ENCODE measurements at places on chromosomes 7 and 10.
A peak's percentile ranks its signal among the peaks of the same experiment; 100 is the strongest.

GRCh38 chr10:11165591-11166543, 148.2 kb downstream of the CELF2 start:
- peak; percentile 28 for DNase-seq

GRCh38 chr10:86371691-86372090, 5.1 kb upstream of the GRID1 start:
- DNase-seq: no peak

DNA sequence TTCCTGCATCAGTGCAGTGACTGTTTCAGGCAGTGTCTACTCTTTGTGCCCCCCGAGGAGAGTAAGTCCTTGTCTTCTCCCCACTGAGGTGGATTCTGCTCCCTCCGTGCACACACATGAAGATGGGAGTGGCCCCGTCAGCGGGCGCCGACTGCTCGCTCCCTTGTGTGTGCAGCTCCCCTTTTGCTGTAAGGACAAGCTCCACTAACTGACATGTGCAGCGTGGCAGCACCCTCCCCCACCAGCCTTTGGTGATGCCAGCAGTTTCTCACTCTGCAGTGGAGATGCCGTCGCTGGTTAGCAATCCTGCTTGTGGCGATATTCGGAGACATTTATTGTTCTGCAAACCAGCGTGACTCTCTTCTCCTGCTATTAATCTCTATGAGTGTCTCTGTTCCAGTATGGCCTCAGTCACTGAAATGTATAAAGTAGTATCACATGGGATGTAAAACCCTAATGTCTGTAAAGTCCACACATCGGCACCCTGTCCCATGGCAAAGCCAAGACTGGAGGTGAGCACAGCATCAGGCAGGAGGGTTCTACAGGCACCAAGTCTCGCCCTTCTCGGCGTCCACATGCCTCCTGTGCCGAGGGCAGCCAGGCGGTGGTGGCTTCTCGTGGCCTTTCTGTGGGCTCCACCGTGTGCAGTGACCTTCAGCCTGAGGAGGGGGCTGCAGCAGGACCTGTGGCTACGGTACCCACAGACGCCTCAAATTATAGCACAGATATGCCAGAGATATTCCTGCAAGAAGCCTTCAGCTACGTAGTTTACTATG, 202.7 kb downstream of the EBF3 start:
- DNase-seq: no peak

GRCh38 chr10:118520116-118520742, 75.2 kb downstream of the PRLHR start:
- no peak for DNase-seq

DNA sequence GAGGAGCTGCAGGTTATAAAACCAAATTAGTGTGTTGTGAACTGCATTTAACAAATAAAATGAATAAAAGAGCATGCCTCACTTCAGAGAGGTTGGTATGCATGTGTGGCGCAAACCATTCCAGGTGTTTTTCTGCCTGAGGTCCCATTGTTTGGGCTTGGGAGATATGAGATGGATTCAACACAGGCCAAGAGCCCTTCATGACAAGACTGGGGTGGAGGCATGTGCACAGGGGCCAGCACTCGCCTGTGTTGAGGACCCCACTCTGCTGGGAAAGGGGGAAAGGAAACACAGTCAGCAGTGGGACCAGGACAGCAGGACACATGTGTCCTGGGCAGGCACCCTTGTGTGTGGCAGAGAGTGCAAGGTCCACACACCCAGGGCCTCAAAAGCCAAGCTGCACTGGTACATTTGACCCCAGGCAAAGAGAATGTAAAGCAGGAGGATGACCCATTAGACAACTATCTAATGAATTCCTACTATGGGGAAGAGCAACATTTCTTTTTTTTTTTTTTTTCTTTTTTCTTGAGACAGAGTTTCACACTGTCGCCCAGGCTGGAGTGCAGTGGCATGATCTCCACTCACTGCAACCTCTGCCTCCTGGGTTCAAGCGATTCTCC, 9.2 kb upstream of the SLC18A3 start:
- DNase-seq: no peak

DNA sequence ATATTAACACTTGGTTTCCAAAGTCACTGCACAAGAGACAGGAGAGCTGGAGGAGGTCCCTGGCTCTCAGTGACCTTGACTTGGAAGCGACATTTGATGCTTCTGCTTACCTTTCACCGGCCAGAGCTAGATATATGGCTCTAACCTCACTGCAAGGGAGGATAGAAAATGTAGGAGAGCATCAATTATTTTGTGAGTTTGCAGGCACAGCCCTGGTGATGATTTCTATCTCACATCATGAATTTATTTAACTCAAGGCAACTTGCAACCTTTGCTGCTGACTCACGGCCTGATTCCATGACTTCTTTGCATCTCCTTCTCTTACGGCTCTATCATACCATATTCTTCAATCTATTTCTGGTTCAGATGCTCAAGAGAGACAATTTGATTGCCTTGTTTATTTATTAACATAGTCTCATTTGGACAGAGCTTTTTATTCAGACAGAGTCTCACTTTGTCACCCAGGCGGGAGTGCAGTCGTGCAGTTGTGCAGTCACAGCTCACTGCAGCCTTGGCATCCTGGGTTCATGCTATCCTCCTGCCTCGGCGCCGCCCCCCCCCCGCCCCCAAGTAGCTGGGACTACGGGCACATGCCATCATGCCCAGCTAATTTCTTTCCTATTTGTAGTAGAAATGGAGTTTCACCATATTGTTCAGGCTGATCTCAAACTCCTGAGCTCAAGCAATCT, 196.0 kb downstream of the REEP3 start:
- DNase-seq: no peak

DNA sequence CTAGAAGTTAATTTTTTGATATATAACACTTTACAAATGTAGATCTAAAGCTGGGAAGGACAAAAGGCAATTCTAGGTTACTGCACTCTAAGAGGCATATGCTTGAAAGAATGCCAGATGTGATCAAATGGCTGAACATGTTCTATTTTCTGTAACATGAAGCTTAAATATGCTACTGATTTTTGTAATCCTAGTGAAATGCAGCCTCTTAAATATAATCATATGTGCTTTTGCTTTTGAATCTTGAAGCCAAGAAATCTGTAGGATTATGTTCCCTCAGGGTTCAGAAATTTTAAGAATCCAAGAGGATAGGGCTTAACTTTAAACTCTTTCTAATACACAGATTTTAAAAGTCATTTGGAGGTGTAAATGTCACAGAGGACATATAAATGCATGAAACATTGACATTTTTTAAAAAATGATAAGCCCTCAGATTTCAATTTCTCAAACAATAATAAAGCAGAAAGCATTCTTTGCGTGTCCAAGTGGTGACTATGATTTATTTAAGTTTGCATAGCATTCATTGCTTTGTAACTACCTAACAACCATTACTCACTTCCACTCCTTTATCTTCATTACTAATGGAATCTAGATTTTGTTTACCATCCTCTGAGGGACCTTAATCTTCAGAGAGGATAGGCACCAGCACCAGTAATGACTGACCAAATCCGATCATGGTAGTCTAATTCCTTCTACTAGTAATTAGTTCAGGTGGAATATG, 170.4 kb downstream of the MAGI2 start:
- no peak for DNase-seq

GRCh38 chr7:131255242-131255641, 72.4 kb upstream of the MKLN1 start:
- DNase-seq: no peak

GRCh38 chr7:28879105-28879504, 79.0 kb downstream of the TRIL start:
- DNase-seq: no peak

GRCh38 chr7:155466142-155466813, 8.3 kb downstream of the EN2 start:
- no peak for DNase-seq

- no peak for DNase-seq
These were observed 36.1 kb downstream of the GRK5 start for GRCh38 chr10:119243488-119243887.

GRCh38 chr10:114795039-114795438, 26.5 kb upstream of the FHIP2A start:
- no peak for DNase-seq

- DNase-seq: no peak
These were observed 38.1 kb upstream of the AOAH start for GRCh38 chr7:36762394-36762793.

DNA sequence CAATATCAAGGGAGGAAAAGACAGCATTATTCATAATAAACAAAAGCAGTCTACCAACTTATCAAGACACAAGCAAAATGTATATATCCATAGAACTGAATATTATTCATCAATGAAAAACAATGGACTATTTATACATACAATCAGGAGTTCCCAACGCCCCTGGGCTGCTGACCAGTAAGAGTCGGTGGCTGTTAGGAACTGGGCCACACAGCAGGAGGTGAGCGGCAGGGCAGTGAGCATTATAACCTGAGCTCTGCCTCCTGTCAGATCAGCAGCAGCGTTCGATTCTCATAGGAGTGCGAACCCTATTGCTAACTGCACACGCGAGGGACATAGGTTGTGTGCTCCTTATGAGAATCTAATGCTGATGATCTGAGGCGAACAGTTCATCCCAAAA, 71.7 kb upstream of the GPR22 start:
- DNase-seq: no peak

- DNase-seq: no peak
These were observed 28.1 kb downstream of the ADAP1 start for GRCh38 chr7:926061-927030.

- no peak for DNase-seq
These were observed 48.1 kb downstream of the PDLIM1 start for GRCh38 chr10:95242581-95243317.

- DNase-seq: no peak
These were observed 6.8 kb downstream of the FAM131B start for GRCh38 chr7:143355450-143356385.

GRCh38 chr10:121284936-121285335, 313.3 kb downstream of the FGFR2 start:
- no peak for DNase-seq

DNA sequence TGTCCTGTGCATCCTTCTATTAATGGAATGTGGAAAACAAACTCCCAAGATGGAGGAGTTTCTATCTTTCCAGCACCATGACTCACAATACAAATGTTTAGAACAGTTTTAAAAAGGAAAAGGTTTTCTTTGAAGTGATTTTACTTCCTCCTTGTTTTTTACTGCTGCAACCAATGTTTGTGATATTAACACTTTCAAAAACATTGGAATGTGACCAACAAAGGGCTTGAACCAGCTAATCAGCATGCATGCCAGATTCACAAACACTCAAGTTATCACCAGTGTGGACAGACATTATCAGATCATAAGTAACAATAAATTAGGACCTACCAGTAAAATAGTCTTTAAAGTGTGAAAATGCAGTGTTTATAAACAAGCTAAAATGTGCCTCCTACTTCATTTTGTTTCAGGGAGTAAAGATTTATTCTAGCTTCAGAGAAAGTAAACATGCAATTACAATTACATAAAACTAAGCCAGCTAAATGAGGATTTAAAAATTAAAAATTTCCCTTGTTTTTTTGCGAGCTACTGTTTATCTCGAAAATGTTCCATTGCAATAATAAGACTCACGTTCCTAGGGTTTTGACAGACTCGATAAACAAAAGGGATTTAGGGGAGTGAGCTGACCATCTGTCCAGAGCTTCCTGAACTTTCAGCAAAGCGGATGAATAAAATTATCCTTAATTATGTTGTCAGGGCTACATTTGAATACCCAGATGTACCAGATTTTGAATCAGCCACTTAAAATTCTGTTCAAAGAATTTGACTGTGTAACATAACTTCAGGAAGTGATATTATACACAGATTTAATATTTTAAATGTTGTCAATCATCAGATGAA, 29.8 kb downstream of the CPVL start:
- DNase-seq: no peak

DNA sequence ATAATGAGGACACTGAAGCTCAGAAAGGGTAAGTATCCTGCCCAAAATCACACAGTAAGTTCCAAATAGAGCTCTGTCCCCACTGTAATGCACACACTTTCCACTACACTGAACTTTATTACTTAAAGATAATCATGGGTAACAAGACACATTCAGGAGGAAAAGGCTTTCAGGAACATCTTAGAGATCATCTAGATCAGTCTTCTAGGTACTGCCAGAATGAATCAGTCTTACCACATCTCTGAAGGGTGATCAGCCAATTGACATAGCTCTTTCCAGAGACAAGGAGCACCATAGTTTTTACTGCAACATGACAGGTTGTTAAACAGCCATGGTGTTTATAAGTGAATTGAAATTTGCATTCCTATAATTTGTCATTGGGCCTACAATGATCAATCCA, 5.4 kb upstream of the HERPUD2 start:
- no peak for DNase-seq

- DNase-seq: no peak
These were observed 792.6 kb upstream of the C7orf33 start for GRCh38 chr7:147798001-147798400.

DNA sequence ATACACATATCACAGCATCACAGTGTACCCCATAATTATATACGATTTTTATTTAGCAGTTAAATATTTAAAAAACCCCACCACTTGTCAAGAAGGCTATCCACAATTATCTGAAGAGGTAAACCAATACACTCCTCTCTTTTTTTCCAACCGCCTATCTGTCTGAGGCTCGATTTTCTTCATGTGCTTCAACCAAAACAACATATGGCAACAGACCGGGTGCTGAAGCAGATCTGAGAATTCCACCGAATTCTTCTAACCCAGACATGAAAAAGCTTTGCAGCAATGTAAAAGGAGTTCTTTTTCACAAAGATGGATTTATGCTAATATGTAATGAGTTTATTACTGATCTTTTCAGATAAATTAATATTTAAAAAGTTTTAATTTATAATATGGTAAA, 132.4 kb upstream of the RHEB start:
- no peak for DNase-seq

DNA sequence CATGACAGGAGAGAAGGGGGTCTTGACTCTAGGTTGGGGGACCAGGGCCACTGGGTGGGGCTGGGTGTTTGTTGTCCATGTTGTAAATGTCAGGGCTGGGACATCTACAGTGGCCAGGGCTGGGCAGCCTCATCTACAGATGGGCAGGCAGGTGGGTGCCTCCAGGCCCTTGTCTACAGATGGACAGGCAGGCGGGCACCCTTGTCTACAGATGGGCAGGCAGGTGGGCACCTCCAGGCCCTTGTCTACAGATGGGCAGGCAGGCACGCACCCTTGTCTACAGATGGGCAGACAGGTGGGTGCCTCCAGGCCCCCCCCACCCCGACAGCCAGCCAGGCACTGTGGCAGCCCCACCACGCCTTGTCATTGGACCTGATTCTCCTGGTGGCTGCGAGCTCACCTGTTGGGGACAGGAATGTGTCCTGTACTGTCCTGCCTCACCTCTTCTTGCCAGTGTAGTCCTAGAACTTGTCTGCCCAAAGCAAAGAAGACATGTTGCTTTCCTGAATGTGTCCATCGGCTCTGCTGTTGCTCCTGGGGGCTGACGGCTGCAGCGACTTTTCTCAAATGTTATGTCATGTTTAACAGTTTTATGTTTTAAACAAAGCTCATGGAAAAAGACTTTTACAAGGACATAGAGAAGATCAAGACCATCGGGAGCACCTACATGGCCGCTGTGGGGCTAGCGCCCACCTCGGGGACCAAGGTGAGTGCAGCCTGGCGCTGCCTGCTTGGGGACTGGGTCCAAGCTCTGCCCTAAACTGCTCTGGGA, 129.9 kb downstream of the ADCY1 start:
- no peak for DNase-seq
